ENCODE measurements at places on chromosomes 12 and 14. TPM values are rescaled to one million over a fixed set of nuclear protein-coding genes. Genes with fewer than 3 reads are reported as not detected.

GRCh38 chr14:52080158-52080800 is 11.4 kb upstream of the NID2 start:
- DNase-seq = no peak

- DNase-seq = no peak
Measured at GRCh38 chr14:73753887-73754795, 40.0 kb upstream of the PNMA1 start.

DNA sequence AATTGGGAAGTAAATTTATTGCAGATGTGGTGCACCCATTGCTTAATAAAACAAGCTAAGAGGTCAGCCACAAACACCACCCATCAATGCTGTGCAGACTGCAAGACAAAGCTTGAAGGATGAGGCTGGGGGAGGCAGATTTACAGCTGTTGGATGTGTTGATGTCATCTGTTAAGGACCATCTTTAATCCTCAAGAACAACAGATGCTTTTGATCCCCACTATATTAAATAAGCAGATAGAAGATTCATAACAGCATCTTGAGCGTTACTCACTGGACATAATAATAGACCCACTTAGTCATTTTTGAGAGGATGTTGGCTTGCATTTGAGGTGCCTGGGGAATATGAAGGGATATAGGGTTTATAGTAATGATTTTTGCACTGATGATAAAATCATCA is 58.8 kb downstream of the GPR68 start:
- DNase-seq = no peak

DNA sequence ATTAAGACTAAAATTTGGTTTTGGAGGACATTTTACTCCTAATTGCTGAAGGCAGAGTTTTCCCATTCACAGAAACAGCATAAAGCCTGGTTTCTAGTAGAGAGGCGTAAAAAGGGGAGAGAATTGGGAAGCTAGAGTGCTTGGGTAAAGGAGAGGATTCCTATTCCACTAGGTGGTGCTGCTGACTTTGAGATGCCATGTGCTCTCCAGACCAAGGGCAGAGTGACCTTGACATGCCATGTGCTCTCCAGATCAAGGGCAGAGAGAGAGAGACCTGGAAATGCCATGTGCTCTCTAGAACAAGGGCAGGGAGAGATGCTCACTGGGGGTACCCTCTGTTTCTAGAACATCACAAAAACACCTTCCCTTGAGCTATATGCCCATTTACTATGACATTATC is 176.2 kb upstream of the PDZRN4 start:
- no peak for DNase-seq

- DNase-seq = no peak
Measured at GRCh38 chr12:30090258-30090657, 306.5 kb upstream of the TMTC1 start.

DNA sequence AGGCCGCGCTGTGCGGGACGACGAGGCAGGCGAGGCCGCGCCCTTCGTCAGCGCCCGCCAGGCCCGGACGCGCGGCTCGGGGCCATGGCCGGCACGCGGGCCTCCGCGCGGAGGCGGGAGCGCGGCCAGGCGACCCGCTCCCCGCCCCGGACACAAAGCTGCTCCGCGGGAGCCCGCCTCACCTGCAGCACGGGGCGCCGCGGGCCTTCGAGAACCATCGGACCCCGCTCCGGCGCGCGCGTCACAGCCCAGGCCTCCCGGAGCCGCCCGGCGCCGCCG is 342 bp downstream of the DICER1 start:
- no peak for DNase-seq

- no peak for DNase-seq
Measured at GRCh38 chr14:61212546-61212945, 68.6 kb downstream of the TMEM30B start.

- DNase-seq = no peak
Measured at GRCh38 chr14:71328183-71328582, 420.9 kb downstream of the PCNX1 start.

DNA sequence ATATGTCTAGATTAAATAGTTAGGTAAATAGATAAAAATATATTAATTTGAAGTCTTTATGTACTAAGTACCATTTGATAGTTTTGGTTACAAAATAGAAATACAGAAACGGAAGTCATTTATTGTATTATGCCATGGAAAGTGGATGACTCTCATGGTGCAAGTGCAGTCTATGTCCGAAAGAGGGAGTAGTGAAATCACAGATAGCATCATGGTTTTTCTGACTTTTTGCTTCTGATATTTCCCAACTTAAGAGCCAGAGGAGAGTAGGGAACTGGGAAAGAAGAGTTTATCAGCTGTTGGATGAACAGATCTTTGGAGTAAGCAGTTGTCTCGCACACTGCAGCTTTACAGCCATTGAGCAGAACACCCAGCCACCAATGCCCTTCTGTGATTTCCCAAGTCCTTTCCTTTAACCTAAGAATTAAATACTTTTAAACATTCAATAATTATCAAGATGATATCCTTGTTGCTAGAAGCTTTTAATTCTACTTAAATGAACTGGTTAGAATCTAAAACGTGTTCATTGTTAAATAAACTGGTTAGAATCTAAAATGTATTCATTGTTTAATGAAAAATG is 18.4 kb upstream of the SRGAP1 start:
- DNase-seq = no peak

- no peak for DNase-seq
Measured at GRCh38 chr14:24399999-24400718, 1.4 kb downstream of the NYNRIN start.

GRCh38 chr14:104190396-104191000 is 52.1 kb downstream of the KIF26A start:
- DNase-seq = no peak

DNA sequence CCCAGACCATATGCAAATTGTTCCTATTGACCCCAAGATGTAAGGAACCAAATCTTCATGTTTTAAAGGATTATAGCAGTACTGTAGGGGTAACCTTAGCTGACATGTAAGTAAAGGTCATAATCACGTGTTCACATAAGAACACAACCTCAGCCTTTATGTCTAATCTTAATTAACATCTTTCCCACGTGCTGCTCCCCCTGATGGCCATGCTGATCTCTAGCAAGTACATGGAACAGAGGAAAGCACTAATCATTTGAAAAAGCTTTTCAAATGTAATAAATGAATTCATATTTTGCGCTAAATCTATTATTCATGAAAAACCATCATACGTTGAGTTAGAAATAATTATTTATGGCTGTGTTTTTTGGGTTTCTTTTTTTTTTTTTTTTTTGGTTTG is 30.5 kb upstream of the ITPR2 start:
- DNase-seq = peak; percentile 18

DNA sequence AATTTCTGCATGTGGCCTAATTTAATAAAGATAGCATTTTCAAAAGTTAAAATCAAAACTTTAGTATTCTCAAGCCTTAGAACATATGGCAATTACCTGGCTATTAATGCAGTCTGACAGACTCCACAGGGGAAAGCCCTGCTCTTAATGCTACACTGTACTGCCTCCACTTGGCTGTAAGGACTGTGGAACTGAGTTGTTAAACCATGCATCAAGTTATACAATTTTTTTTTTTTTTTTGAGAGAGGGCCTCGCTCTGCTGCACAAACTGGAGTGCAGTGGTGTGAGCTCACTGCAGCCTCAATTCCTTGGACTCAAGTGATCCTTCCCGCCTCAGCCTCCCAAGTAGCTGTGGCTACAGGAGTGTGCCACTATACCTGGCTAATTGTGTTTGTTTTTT is 19.0 kb upstream of the NDUFA12 start:
- peak; percentile 14 for DNase-seq

- DNase-seq = no peak
Measured at GRCh38 chr14:20811986-20812975, 9.6 kb upstream of the RNASE1 start.

- no peak for DNase-seq
Measured at GRCh38 chr14:81886588-81886987, 352.9 kb upstream of the SEL1L start.

- DNase-seq = no peak
Measured at GRCh38 chr12:116717466-116718437, 20.1 kb downstream of the SPRING1 start.

DNA sequence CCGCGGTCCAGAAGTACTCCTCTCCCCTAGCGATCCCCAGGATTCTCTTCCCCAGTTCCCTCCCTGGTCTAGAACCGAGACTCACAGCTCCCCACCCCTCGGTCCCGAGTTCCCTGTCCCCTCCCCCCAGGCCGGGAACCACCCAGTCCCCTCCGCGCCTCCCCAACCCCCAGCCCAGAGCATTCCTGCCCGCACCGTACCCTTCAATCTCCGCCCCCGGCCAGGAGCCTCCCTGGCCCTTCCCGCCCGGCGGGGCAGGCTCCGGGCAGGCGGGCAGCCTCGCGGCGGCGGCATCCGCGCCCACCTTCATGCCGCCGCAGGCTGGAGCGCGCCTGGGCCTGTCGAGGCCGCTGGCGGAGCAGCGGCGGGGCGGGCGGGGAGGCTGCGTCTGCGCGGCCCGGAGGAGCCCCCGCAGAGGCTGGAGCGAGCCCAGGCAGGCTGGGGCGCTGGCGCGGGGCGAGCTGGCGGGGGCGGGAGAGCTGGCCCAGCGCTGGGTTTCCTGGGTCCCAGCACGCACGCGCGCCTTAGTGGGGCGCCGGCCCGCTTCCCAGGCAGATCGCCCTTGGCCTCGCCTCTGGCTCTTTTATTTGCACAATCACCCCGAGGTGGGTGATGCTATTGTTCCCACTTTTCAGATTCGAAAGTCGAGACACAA is 22.2 kb upstream of the GPR132 start:
- peak; percentile 56 for DNase-seq

DNA sequence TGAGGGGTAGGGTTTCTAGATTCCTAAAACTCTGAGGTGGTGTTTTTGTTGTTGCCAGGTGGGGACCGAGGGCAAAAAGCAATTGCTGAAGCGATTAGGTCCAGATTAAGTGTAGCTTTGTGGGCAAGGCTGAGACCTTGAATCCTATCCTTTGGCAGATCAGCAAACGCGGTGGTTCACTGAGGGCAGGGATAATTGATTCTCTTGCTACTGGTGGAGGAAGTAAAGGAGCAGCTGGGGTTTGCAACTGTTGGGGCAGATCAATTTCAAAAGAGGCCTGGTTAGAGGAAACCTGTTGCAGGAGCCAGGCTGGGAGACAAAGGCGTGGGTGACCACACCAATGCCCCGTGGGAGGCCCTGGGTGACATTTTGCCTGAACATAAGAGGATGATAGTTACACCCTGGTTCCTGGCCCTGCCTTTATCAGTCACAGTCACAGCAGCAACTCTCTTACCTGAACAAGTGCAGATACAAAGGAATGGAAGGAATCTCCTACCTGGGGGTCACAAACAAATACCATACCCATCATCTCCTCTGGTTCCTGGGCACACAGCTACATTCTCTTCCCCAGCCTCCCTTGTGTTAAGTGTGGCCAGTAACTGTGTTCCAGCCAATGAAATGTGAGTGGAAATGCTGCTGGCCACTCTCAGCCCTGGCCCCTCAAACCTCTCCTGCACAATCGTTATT is 43.3 kb upstream of the RASSF3 start:
- DNase-seq = no peak

DNA sequence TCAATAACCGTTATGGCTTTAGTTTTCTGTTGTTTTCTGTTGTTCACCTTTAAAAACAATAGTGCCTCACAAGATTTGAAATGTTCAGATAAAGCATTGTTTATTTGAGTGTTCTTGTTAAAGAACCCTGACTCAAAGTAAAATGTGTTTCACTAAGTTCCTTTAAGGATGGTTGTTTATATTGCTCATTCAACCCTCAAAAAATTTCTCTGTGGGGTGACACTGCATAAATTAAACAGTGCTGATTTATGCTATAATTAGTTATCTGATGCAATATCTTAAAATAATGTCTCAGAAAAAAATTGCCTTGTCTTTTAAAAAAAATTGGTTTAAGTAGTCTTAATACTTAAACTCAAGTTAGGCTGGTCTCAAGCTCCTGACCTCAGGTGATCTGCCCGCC is 775.1 kb downstream of the FLRT2 start:
- DNase-seq = no peak

DNA sequence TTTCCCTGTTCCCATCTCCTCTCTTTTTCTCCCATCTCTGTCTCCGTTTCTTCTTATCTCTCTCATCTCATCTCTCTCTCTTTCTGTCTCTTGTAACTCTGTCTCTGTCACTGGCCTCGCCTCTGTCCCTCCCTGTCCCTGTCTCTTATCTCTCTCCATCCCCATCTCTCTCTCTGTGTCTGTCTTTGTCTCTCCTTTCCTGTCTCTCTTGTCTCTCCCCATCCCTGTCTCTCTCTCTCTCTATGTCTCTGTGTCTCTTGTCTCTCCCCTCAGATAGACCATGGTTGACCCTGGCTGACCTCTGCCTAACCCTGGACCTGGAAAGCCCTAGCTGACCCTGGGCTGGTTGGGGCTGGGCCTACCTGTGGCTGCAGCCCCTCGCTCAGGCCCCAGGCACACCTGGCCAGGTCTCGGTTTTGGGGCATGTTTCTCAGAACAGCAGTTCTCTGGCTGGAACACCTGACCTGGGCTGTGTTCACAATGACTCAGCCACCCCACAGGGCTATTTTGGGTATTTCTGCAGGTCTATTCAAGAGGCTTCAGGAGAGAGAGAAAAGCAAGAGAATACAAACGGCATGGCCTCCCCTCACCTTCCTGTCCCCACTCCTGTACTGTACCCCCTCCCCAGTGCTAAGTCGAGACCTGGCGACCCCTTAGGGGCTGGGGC is 174.4 kb downstream of the TMEM121 start:
- no peak for DNase-seq

- DNase-seq = no peak
Measured at GRCh38 chr12:57553343-57554202, 3.7 kb downstream of the KIF5A start.

GRCh38 chr14:60684203-60684602 is 34.9 kb upstream of the SIX1 start:
- no peak for DNase-seq

GRCh38 chr14:52268279-52269061 is 972 bp downstream of the PTGDR start:
- peak; percentile 53 for DNase-seq

DNA sequence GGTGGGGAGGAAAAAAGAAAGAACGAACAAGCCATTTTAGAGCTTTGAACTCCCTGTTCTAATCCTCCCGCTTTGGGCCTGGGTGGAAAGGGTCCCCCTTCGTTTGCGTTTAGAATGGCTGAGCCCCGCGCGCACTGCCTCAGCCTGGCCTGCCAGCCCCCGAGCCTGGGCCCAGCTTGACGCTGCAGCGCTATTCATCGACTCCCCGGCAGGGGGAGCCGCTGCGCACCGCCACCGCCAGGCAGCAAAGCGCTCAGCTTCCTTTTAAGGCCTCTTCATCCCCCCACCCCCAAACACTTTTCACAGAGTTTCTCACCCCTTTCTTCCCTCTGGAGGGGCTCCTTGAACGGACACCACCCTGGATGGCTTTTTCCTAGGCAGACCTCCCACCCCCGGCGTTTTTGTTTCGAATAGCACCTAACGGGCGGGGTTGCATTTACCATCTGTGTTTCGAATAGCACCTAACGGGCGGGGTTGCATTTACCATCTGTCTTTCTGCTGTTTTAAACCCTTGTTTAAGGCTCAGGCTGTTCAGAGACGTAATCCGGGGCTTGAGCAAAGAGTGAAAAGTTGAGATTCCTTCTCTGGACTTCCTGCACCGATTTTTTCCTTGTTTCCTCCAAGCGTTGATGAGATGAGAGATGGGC is 56.4 kb upstream of the PIWIL1 start:
- DNase-seq = peak; percentile 59

Gene SELPLG
- 201 TPM for total RNA-seq

Gene HRK
- total RNA-seq = not detected

Gene C12orf60
- 0.79 TPM for total RNA-seq

Gene HOXC13
- not detected for total RNA-seq

Gene BMAL2
- 0.16 TPM for total RNA-seq

Gene PLBD1
- total RNA-seq = 3.3 TPM

Gene BEST3
- not detected for total RNA-seq

Gene PTPRB
- total RNA-seq = 2.3 TPM

Gene PTGER2
- 55.3 TPM for total RNA-seq

Gene ABCC9
- not detected for total RNA-seq

Gene RDH12
- not detected for total RNA-seq

Gene TAS2R8
- not detected for total RNA-seq

Gene SRGAP1
- 0.49 TPM for total RNA-seq

Data from natural killer cell (primary cell).